ENCODE measurements at places on chromosomes 2 and 18. TPM values are rescaled to one million over a fixed set of nuclear protein-coding genes. Genes with fewer than 3 reads are reported as not detected.

DNA sequence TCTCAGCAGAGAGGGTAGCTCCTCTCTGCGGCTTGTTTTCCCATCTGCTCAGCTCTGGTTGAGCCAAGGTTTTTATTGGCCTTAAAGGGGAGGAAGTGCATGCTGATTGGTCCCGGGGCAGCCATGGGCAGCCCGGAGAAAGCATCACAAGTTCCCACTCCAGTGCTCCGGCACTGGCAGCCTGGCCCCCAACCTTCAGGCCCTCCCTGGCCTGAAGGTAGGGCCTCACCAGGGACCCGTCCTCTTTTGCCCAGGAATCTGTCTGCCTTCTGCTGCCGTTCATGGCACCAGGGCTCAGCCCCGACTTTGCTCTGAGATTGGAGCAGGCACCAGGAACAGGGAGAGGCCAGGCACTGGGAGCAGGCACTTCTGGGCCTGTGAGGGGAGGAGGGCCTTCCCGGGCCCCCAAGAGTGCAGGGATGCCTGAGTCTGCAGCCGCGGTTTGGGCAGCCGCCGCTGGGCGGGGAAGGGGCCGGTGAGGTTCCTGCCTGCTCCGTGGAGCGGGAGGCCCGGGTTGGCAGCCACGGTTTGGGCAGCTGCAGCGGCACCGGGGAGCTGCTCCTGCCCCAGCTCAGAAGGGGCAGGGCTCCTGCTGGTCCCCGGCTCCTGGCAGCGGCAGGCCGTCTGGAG lies 17.5 kb upstream of the ILKAP start:
- peak overlapping the region; percentile 10 for H3K4me3 ChIP-seq
- H3K36me3 ChIP-seq: peaks cover 2% of the 10 kb centered on the region
- H3K27ac ChIP-seq: no peak overlapping the region
- DNase-seq: no peak

- DNase-seq: no peak
- no peaks in the 10 kb centered on the region for H3K27me3 ChIP-seq
- H3K4me1 ChIP-seq: peaks cover 100% of the 10 kb centered on the region
- H3K27ac ChIP-seq: peak overlapping the region; percentile 27
Measured at GRCh38 chr2:68769586-68770270, 35.1 kb downstream of the ARHGAP25 start.

GRCh38 chr2:187302586-187302985 lies 145.5 kb downstream of the CALCRL start:
- DNase-seq: no peak
- H3K4me3 ChIP-seq: no peak overlapping the region
- H3K36me3 ChIP-seq: no peaks in the 10 kb centered on the region
- H3K27ac ChIP-seq: no peak overlapping the region

- no peak overlapping the region for H3K27ac ChIP-seq
- H3K27me3 ChIP-seq: peaks cover 66% of the 10 kb centered on the region
- H3K4me1 ChIP-seq: peaks cover 22% of the 10 kb centered on the region
- H3K36me3 ChIP-seq: no peaks in the 10 kb centered on the region
Measured at GRCh38 chr18:76658627-76659026, 163.6 kb upstream of the ZNF516 start.

GRCh38 chr2:25032901-25033300 lies 9.0 kb upstream of the EFR3B start:
- no peaks in the 10 kb centered on the region for H3K27me3 ChIP-seq
- H3K4me3 ChIP-seq: no peak overlapping the region
- H3K36me3 ChIP-seq: no peaks in the 10 kb centered on the region
- H3K4me1 ChIP-seq: no peaks in the 10 kb centered on the region

The TRMT61B gene
- 18.5 TPM for total RNA-seq

The RPE gene
- 35.8 TPM for total RNA-seq

The APLF gene
- 5.5 TPM for total RNA-seq

The ADRA2B gene
- 2.1 TPM for total RNA-seq

The EPHA4 gene
- 3.4 TPM for total RNA-seq
